ENCODE measurements at places on chromosomes 7 and 10. TPM values are rescaled to one million over a fixed set of nuclear protein-coding genes. Genes with fewer than 3 reads are reported as not detected.

NUTM2E gene
- not detected for total RNA-seq

MMD2 gene
- total RNA-seq, result not detected

DNAJC12 gene
- 11.0 TPM for total RNA-seq

SDK1 gene
- 1.2 TPM for total RNA-seq

ELAPOR2 gene
- total RNA-seq, result 2.4 TPM

CLDN12 gene
- total RNA-seq, result 7.1 TPM

ELFN1 gene
- total RNA-seq, result not detected

NPY4R2 gene
- total RNA-seq, result not detected

PDIA4 gene
- total RNA-seq, result 155 TPM

OR2A5 gene
- not detected for total RNA-seq

SAP25 gene
- total RNA-seq, result 11.8 TPM

DNA sequence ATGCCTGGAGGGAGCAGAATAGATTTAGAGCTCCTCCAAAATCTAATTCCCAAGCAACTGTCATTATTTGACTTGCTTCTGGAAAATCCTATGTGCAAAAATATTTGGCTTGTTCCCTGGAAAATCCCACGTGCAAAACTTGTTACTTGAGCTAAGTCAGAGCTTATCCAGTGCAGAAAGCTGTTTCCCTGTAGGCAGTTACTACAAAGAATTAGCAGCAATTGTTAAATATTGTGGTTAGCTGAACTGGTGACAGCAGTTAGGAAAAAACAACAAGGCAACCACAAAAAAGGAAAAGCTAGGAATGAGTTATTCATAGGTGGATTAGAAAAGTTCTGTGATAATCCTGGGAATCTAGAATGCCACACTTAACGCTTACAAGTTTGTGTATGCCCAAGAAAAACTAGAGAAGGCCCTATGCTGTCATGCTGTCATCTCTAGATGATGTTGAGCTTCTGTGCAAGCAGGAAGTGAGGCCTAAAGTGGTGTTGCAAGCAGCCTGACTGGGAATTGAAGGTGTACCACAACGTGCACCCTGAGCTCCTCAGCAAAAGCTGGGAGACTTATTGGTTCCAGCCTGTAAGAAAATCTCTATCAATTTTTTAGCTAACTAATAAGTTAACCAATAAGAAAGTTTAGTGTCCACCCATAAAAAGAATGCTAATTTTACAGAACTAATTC is 738.6 kb upstream of the LRRTM3 start:
- DNase-seq, result no peak
- no peak overlapping the region for H3K4me3 ChIP-seq
- no peak overlapping the region for H3K27ac ChIP-seq
- H3K4me1 ChIP-seq, result no peaks in the 10 kb centered on the region

DNA sequence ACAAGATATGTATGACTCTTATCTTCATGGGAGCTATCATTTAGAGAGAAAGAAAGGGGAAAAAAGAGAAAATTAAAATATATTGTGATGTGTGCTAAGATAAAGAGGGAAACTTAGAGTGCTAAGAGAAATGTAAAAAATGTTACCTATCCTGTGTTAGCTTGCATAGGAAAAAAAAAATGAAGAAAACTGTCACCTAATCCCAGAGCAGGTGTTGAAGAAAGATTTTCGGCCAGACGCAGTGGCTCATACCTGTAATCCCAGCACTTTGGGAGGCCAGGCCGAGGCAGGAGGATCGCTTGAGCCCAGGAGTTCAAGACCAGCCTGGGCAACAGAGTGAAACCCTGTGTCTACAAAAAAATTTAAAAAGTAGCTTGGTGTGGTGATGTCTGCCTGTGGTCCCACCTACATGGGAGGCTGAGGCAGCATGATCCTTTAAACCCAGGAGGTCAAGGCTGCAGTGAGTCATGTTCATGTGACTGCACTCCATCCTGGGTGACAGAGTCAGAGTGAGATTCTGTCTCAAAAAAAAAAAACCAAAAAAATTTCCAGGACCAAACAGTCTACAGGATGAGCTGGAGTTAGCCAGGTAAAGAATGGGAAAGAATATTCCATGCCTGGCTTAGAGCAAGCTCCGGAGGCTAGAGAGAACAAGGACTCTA is 2.4 kb upstream of the MKLN1 start:
- H3K4me3 ChIP-seq, result peak overlapping the region; percentile 47
- peaks cover 11% of the 10 kb centered on the region for H3K36me3 ChIP-seq
- H3K27ac ChIP-seq, result peak overlapping the region; percentile 53
- no peaks in the 10 kb centered on the region for H3K27me3 ChIP-seq
- no peak for DNase-seq

DNA sequence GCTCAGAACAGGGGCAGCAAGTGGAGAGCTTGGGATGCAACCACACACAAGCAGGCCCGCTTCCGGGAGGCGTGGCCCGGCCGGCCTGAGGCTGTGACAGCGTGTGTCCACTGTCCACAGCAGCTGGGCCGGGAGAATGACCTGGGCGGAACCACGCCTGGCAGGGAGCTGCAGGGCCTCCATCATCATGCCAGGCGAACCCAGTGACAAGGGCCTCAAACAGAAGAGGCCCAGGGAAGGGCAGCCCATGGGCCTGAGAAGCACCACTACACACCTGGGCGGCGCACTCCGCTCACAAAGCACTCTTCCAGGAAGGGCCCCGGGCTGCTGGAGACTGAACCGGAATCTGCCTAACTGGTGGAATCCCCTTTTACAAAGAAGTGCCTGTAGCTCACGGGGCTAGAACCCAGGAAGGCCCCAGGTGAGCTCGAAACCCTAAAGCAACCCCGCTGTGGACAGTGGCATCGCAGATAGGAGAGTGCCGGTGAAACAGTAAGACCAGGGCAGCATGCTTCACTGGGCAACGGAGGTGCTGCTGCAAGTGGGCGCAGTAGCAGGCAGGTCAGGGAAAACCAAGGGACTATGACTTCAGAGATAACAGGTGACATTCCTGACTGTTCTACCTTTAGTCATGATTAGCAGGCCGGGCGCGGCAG is 66.0 kb downstream of the MAD1L1 start:
- H3K27ac ChIP-seq, result no peak overlapping the region
- no peaks in the 10 kb centered on the region for H3K36me3 ChIP-seq
- H3K4me1 ChIP-seq, result no peaks in the 10 kb centered on the region
- no peaks in the 10 kb centered on the region for H3K27me3 ChIP-seq

DNA sequence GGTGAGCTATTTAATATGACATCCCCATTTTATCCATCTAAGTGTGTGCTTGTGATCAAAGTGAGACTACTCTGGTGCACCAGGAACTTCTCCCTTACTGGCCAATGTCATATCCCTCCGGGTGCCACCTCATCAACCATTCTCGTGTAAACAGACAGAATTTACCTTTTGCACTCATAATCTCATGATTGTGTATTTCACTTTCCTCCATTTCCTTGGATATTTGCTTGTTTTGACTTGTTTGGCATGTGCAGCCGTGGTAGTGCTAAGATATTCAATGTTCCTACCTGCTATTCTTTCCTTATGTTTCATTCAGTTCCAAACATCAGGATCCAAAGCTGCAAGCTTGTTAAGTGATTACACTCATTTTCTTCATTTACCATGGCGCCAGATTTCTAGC is 280.5 kb upstream of the SP8 start:
- no peak overlapping the region for H3K27ac ChIP-seq
- H3K4me1 ChIP-seq, result no peaks in the 10 kb centered on the region
- H3K4me3 ChIP-seq, result no peak overlapping the region
- no peaks in the 10 kb centered on the region for H3K36me3 ChIP-seq
- no peaks in the 10 kb centered on the region for H3K27me3 ChIP-seq

DNA sequence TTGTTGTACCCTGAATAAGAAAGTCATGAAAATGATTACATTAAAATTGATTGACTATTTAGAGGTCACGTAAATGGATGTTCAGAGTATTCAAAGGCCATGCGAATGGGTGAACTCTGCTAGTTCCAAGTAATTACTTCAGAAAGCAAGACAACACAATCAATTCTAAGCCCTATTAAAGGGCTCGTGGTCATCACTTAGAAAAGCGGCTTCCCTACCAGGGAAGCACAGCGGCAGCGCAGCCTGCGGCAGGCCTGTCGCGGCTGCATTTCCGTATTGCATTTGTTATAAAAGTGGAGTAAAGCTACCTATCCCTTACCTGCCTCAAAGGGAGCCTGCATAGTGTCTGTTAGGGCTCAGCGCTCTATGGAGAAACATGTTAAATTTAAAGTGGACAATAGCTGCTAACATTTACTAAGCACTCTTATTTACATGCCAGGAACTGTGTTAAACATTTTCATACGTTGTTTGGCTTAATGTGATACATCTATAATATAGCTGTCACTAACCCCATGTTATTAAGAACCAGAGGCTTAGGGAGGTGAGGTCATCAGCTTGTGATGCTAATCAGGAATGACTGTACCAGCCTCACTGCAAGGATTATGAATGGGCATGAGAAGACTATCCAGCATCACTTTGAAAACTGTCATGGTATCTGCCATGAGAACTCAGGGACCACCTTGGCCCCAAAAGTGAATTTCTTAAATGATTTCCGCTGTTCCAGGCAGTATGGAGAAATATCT is 187.5 kb downstream of the CELF2 start:
- peak overlapping the region; percentile 99 for H3K27ac ChIP-seq
- no peak overlapping the region for H3K4me3 ChIP-seq
- no peaks in the 10 kb centered on the region for H3K27me3 ChIP-seq
- H3K4me1 ChIP-seq, result peaks cover 90% of the 10 kb centered on the region

- H3K4me3 ChIP-seq, result no peak overlapping the region
- no peak for DNase-seq
- no peak overlapping the region for H3K27ac ChIP-seq
- H3K36me3 ChIP-seq, result peaks cover 60% of the 10 kb centered on the region
Observed at GRCh38 chr10:63168821-63169462, 35.8 kb downstream of the NRBF2 start.

- no peaks in the 10 kb centered on the region for H3K36me3 ChIP-seq
- no peak overlapping the region for H3K4me3 ChIP-seq
- H3K27me3 ChIP-seq, result no peaks in the 10 kb centered on the region
- DNase-seq, result no peak
- no peaks in the 10 kb centered on the region for H3K4me1 ChIP-seq
Observed at GRCh38 chr10:18822156-18822555, 162.9 kb downstream of the ARL5B start.

GRCh38 chr7:125450749-125451148 is 521.1 kb upstream of the POT1 start:
- no peak overlapping the region for H3K27ac ChIP-seq
- H3K27me3 ChIP-seq, result no peaks in the 10 kb centered on the region
- no peak overlapping the region for H3K4me3 ChIP-seq
- H3K36me3 ChIP-seq, result no peaks in the 10 kb centered on the region
- H3K4me1 ChIP-seq, result no peaks in the 10 kb centered on the region

DNA sequence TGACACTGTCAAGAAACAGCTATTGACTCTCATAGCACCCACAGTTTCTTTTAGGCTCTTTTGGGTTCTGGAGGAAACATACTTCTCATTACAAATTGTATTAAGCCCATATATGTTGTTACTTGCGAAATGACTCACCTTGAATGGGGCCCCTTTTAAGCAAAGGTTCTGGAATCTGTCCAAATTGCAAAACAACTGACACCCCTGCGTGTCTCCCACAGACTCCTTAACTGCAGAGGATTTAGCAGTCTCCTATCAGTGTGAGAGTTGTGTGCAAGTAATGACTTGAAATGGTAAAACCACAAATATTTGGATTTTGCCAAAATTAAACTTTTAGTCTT is 192.3 kb downstream of the DNAJC1 start:
- H3K27me3 ChIP-seq, result no peaks in the 10 kb centered on the region
- no peaks in the 10 kb centered on the region for H3K36me3 ChIP-seq
- H3K4me1 ChIP-seq, result no peaks in the 10 kb centered on the region
- no peak overlapping the region for H3K27ac ChIP-seq
- no peak overlapping the region for H3K4me3 ChIP-seq

GRCh38 chr7:73451780-73452398 is 18.3 kb downstream of the FZD9 start:
- H3K4me3 ChIP-seq, result no peak overlapping the region
- peaks cover 23% of the 10 kb centered on the region for H3K4me1 ChIP-seq
- no peak for DNase-seq
- H3K36me3 ChIP-seq, result peaks cover 78% of the 10 kb centered on the region
- H3K27me3 ChIP-seq, result no peaks in the 10 kb centered on the region

GRCh38 chr7:28551331-28551730 is 139.0 kb downstream of the CREB5 start:
- DNase-seq, result no peak
- H3K4me3 ChIP-seq, result no peak overlapping the region
- no peaks in the 10 kb centered on the region for H3K4me1 ChIP-seq
- H3K36me3 ChIP-seq, result no peaks in the 10 kb centered on the region

DNA sequence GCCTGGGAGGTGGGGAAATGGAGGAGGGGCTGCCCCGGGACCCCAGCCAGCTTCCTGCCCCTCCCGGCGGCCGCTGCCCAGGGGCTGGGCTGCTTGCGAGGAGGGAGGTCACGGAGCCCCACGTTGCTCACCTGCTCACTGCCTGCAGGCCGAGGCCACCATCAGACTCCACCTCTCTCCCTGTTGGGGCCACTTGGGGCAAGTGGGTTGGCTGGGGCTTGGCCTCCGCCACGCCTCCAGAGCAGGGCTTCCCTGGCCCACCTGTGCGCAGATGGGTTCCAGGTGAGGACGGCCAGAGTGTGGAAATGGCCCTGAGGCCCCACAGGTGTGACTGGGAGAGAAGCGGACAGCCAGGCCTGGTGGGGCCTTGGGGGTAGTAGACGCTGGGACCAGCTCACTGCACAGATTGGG is 82.8 kb upstream of the DIP2C start:
- no peaks in the 10 kb centered on the region for H3K36me3 ChIP-seq
- no peak for DNase-seq
- no peak overlapping the region for H3K27ac ChIP-seq
- no peaks in the 10 kb centered on the region for H3K4me1 ChIP-seq
- no peak overlapping the region for H3K4me3 ChIP-seq

GRCh38 chr10:45599646-45600045 is 72.9 kb downstream of the ZFAND4 start:
- H3K27me3 ChIP-seq, result peaks cover 11% of the 10 kb centered on the region
- H3K4me1 ChIP-seq, result peaks cover 4% of the 10 kb centered on the region
- H3K36me3 ChIP-seq, result no peaks in the 10 kb centered on the region

DNA sequence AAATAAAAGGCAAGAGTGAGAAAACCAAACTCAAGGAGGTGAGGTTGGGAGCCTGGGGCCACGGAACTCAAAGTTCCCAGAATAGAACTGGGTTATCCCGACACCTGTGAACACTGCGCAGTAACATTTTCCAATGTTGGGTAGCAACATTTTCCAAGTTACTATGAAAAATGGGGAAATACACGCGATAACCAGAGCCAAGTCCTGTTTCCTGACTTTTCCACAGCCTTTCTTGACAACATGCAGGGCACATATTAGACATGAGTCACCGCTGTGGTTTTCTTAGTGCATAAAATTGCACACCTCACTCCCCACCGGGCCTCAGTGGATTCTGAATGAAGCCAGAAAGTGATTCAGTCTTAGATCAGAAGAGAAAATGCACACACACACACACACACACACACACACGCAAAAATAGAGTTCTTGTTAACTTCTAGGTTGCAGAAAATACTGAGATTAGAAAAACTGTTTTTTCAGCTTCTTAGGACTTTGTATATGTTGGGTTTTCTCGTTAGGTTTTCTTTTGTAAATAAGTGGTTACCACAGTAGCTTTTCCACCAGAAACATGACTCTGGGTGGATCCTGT is 70.0 kb downstream of the CAMK1D start:
- H3K27ac ChIP-seq, result no peak overlapping the region
- H3K4me3 ChIP-seq, result no peak overlapping the region
- H3K27me3 ChIP-seq, result peaks cover under 1% of the 10 kb centered on the region

- H3K4me3 ChIP-seq, result no peak overlapping the region
- peak; percentile 4 for DNase-seq
- H3K4me1 ChIP-seq, result peaks cover 15% of the 10 kb centered on the region
- peaks cover 27% of the 10 kb centered on the region for H3K27me3 ChIP-seq
Observed at GRCh38 chr10:78306358-78306757, 272.7 kb downstream of the RPS24 start.

- no peaks in the 10 kb centered on the region for H3K36me3 ChIP-seq
- peaks cover 2% of the 10 kb centered on the region for H3K27me3 ChIP-seq
- H3K4me1 ChIP-seq, result no peaks in the 10 kb centered on the region
- no peak overlapping the region for H3K27ac ChIP-seq
- no peak for DNase-seq
Observed at GRCh38 chr7:143073556-143073955, 21.4 kb downstream of the OR6V1 start.

Measured in activated T-helper 2 cell treated with anti-CD3 and anti-CD28 coated beads, Interferon-gamma antibody, Interleukin-2, Interleukin-4, amounts not matched to agents 10 μg/mL and 5 μg/mL and 100 μg/mL, durations not matched to agents 14 hours and 24 hours and 36 hours (primary cell).